Left hindlimb (tissue), 1 donor: ENCODE measurements at places on chromosomes 16 and 17.

- DNase-seq, result peak; percentile 69
Observed at GRCh38 chr16:26070302-26071100, 378.7 kb downstream of the HS3ST4 start.

DNA sequence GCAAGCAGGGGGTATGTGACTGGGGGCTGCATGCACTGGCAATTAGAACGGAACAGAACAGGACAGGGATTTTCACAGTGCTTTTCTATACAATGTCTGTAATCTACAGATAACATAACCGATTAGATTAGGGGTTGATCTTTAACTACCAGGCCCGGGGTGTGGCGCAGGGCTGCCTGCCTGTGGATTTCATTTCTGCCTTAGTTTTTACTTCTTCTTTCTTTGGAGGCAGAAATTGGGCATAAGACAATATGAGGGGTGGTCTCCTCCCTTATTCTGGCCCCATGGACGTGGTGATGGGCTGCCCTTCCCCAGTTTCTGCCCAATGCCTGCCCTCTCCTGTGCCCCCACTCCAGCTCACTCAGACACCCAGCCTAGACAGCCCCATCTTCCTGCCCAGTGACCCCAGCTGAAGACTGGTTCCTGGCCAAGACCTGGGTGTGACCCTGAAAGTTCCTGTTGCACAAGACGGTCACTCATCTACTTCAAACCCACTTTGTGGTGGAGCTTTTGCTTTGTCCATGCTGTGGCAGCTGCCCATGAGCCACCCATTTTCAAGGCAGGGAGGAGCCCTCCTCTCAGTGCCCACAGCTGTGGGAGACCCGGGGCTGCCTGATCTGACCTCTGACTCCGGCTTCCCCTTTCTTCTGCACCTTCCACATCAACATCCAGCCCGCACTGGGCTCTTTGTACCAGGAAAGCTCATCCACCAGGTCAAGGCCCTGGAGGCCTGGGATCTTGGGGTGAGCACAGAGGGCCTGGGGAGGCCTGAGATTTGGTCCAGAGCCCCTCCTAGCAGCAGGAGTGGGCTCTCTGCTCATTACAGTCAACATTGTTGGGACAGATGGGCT, 18.6 kb downstream of the ALOX12B start:
- DNase-seq, result no peak

GRCh38 chr17:75067856-75068255, 19.9 kb upstream of the SLC16A5 start:
- DNase-seq, result no peak

DNA sequence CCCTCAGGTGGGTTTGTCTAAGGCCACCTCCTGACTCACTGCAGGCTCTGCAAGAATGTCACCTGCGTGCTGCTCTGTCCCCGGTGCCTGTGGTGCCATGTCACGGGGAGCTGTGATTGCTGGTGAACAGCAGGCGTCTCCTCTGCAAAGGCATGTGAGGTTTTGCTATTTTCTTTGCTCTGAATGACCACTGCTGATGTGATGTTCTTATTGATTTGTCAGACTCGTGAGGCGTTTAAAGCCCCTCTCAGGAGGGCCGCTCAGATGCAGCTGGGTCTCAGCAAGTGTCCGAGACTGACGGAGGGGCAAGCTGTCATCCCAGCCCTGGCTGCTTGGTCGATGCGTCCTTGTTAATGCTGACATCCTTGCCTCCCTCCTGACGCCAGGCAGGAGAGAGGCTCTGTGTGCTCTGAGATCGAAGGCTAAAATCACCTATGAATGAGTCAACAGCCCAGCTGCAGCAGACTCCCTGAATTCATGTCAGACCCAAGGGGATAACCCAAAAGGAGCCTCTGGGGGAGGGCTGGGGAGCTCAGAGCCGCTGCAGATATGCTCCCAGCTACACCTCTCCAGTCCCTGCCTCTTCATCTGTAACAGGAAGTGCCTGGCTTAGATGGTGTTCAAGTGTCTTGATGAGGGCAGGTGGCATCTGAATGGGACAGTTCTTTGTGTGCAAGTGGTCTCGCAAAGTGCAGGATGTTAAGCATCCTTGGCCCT, 11.8 kb upstream of the PEMT start:
- no peak for DNase-seq

- no peak for DNase-seq
Observed at GRCh38 chr17:80673152-80673920, 128.7 kb downstream of the RPTOR start.

DNA sequence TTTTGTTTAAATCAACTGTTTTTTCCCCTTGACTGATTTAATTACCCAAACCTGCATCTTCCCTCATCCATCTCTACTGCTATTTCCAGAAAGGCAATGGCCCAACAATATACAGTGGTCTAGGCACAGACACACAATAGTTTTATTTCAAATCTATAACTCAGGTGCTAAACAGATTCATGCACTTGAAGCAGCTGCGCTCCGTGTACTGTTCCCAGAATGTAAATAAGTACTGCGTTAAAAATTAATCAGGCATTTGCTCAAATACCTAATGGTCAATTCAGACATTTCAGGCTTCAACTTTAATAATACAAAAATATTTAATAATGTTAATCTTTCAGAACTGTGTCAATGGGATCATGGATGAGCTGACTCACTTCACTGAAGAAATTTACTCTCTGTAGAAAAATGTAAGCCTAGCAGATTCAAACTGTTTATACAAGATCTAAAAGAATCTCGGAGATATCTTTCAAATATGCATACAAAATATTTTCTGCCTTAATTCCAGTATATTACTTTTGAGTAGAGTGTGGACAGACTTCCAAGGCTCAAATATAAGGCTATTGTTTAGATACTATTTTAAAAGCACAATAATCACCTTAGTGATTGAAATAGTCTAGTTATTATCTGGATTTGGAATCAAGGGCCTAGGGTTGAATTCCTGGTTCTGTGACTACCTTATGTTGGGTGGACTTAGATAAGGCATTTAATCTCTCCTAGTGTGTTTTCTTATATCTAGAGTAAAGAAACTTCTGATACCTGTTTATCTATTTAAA, 97.4 kb upstream of the PSMD7 start:
- DNase-seq, result no peak

DNA sequence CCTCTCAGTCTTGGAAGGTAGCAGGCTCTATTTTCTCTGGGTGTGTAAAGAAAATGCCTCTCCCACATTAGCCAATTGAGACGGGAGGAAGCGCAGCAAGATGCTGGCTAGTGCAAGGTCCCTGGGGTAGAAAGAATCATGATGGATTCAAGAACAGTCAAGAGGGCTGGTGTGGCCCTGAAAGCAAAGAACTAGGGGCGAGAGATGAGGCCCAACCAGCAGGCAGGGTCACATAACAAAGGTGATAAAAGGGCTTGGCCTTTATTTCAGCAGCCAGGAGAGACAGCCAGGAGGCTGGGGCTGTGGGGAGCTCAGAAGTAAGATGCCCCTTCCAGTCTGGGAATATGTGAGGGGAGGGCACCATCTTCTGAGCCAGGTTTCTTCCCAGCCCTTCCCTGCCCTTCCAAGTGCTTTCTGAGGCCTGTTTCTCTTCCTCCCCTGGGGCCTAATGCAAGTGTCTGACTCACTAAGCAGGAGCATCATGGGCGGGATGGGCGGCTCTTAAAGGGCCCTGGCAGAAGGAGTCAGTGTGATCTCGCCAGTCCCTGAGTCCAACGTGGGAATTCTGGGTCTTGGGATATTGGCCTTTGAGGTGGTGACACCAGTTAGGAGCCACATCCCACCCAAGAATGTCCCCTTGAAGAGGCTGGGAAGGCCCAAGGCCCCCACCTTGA, 3.9 kb upstream of the NLRC5 start:
- no peak for DNase-seq

- no peak for DNase-seq
Observed at GRCh38 chr17:17207998-17208397, 1.9 kb upstream of the PLD6 start.

- DNase-seq, result no peak
Observed at GRCh38 chr17:50289278-50289677, 15.0 kb downstream of the TMEM92 start.
